ENCODE measurements at places on chromosomes 7 and 10. TPM values are rescaled to one million over a fixed set of nuclear protein-coding genes. Genes with fewer than 3 reads are reported as not detected.

GRCh38 chr7:158508802-158509385 is 78.7 kb downstream of the PTPRN2 start:
- DNase-seq: no peak

Gene TUBAL3
- not detected for total RNA-seq

Gene ACBD7
- not detected for total RNA-seq

DNA sequence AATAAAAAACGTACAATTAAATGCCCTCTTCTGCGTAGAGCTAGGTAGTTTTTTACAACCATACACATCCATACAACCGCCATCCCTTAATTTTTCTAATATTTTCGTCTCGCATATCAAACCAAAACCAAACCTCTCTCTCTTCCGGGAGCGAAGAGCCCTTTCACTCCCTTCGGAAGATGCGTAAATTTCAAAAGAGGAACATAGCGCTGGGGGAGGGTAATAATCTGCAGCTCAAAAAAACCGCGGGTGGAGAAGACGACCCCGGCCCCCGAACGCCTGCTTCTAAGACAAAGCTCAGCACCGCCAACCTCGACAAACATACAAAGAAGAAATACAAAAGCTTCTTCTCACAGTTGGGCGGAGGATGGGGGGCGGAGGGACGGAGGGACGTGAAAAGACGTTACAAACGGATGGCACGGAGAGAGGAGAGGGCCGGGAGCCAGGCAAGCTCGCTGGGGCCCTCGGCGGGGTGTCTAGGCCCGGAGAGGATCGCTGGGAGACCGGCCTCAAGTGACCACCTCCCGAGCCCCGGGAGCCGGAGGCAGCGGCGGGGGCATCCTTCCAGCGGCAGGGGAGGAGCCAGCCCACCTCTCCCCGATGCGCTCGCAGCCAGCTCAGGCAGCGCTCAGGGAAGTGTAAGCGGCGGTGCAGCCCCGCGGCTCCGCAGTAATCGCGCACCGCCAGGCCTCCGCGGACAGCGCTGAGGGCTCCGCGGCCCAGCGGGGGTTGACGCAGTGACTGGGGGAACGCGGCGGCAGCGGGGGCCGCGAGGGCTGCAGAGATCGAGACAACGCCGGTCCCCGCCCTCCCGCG is 851 bp downstream of the MKRN1 start:
- no peak for DNase-seq

Gene RPEL1
- total RNA-seq: not detected

DNA sequence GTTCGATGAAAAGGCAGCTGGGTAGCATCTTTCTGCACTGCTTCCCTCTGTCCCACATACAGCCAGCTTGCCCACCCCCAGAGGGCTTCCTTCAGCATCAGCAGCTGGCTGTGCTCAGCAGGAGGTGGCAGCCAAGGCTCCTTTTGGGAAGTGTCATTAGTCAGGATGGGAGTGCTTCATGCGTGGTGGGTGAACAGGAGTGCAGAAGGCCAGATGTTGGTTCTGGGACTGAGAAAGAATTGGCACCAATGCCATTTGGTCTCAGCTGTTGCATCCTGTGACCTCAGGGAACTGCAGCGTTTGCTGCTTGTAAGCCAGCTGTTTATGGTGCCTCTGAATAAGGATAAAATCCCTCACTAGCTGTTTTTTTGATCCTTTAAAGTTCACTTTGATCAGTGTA is 131.1 kb upstream of the SORCS3 start:
- DNase-seq: no peak

Gene C10orf62
- not detected for total RNA-seq

Gene TMEM270
- total RNA-seq: not detected

DNA sequence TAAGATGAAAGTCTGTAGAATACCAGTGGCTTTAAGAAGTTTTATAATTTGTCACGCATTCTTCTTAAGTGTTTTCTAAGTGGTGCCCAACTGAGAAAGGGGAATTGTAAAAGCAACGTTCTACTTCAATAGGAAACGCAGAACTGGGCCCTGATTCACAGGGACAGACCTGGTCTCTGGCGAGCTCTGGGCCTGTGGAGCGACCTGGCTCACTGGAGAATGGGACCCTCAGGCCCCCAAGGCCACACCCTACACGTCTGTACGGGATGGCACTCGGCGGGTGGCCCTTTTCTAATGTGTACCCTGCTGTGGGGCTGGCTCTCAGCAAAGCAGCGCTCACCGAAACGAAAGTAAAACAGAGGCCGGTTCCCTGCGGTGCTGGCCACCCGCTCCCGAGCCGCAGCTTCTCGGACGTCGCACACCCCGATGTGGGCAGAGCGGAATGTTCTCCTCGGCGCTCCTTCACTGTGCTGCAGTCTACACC is 205.0 kb downstream of the DIP2C start:
- no peak for DNase-seq

- DNase-seq: no peak
Measured at GRCh38 chr7:138878856-138879255, 80.9 kb upstream of the ATP6V0A4 start.

Gene NUTM2D
- total RNA-seq: 3.9 TPM

Gene HPS1
- 69.5 TPM for total RNA-seq

Gene C7orf57
- total RNA-seq: 0.64 TPM

Gene WAC
- total RNA-seq: 57.2 TPM

DNA sequence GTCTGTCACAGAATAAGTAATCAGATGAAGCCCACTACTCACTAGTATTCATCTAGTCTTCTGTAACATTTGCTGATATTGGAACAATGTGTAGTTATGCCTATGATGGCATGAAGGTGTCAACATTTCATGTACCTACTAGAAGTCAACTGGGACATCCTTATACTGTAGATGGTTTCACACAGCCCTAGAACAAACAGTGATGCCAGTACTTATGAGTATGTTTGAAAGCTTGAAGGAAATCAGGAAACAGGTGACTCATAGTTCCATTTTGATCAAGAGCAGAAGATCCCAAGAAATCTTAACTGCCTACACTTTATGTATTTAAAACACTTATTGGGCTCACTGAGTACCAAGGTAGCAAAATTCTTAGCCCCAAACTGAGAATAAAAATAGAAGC is 1519.6 kb downstream of the REEP3 start:
- no peak for DNase-seq

DNA sequence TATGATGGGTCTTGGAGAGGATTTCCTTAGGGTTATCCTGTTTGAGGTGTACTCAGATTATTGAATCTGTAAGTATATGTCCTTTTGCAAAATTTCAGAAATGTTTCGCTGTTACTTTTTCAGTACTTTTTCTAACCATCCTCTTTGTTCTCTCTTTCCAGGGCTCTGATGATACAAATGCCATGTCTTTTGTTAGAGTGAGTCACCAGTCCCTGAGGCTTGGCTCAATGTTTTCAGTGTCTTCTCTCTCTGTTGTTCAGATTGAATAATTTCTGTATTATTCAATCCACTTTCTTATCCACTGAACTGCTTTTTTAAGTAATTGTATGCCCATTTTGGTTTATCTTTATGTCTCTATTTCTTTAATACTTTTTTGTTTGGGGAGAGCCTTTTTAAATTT is 449.4 kb downstream of the TNS3 start:
- DNase-seq: no peak

GRCh38 chr7:151330661-151331060 is 11.0 kb upstream of the NUB1 start:
- DNase-seq: no peak

Gene DNAJB6
- 163 TPM for total RNA-seq

DNA sequence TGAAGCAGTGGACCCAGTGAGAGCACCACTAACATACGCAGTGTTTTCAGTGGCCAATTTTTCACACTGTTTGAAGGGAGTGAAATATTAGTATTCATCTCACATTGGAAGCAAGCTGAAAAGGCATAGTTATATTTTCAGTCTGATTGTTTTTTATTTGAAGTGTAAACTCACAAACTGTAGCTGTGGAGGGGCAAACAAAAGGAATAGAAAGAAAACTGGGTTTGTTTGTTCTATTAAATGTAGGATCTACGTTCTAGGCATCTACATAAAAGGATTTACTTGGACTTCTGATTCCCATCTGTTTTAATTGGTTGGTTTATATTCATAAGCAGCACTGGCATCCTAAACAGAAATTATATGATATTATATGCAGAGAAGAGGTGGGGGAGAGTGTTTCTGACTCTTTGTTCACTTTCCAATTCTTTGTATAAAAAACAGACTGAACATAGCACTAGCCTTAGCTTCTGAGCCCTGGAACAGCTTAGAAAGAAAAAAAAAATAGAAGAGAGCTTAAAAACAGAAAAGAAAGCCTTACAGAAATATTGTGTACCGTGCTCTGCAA is 447.8 kb upstream of the KCND2 start:
- no peak for DNase-seq

DNA sequence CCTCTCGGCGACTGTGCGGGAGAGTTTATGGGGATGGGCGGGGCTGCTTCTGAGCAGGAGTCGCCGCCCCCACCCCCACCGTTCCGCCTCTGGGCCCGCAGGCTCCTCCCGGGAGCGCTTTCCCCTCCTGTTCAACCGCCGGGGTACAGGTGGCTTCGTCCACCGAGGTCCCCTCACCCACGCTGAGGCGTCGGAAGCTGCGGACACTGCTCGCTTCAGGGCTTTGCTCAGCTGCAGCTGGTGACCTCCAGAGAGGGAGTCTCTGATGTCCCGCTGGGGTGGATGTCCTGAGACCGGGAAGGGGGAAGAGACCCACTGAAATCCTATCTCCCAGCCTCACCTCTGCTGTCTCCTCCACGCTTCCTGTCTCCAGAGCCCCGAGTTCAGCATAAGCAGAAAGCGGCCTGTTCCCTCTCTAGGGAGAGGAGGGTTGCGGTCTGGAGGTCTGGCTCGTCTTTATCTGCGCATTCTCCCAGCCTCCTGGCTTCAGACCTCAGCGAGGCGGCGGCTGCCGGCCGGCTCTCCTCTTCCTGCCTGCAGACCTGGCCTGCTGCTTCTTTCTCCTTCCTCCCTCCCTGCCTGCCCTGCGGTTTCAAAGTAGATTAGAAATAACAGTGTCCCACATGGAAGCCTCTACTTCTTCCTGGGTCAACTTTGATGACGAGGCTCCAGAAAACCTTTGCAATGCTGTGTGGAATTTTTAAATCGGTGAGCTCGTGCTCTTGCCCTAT is 1.8 kb downstream of the CYP2E1 start:
- DNase-seq: no peak

GRCh38 chr7:74511345-74511744 is 57.6 kb downstream of the GTF2IRD1 start:
- no peak for DNase-seq

GRCh38 chr7:75971309-75971960 is 23.0 kb downstream of the TMEM120A start:
- DNase-seq: no peak
